ENCODE measurements at places on chromosomes 13 and 19.

GRCh38 chr13:52195401-52195837, 36.0 kb upstream of the NEK3 start:
- DNase-seq = peak; percentile 49

DNA sequence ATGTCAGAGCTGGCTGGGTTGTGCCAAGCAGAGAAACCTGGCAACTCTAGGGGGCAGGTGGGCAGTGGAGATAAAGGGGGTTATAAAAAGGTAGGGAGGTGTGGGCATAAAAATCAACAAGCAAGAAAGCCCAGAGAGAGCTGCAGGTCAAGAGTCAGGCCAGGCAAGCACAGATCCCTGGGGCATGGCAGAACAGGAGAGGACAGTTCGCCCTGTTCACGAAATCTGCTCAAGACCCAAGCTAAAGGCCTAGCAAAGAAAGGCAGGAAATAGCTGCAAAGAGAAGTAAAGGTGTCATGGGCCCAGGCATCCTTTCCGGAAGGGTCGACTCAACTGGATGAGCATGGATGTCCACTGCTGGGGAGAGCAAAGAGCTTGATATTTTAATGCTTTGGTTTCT, 3.4 kb downstream of the MBNL2 start:
- DNase-seq = no peak

DNA sequence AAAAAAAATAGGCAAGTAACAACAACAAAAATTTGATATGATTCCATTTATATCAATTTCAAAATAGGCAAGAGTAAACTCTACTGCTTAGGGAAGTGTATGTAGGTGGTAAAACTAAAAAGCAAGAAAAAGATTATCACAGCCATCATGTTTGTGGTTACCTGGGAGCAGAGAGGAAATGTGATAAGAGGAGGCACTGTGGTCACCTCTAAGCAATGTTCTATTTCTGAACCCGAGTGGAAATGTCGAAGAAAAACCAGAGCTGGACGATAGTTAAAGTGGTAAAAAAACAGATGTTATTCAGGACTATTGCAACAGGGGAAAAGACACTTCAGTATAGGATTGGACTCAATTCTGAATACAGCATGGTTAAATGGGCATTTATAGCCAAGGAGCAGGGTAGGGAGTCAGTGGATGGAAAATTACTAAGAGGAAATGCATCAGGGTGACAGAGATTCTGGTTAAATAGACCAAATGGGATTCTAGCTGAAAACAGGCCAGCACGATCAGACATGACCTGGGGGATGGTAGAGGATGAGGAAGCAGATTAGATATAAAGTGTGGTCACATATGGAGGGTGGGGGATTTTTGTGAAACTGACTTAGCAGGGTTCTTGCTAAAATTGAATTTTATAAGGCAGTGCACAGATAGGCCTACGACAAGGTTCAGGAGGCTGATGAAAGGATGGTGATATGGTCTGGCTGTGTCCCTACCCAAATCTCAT, 6.0 kb upstream of the TEX30 start:
- DNase-seq = peak; percentile 37

- no peak for DNase-seq
Measured at GRCh38 chr13:29688193-29688592, 92.7 kb upstream of the SLC7A1 start.

GRCh38 chr13:110465696-110466095, 95.8 kb downstream of the RAB20 start:
- no peak for DNase-seq

DNA sequence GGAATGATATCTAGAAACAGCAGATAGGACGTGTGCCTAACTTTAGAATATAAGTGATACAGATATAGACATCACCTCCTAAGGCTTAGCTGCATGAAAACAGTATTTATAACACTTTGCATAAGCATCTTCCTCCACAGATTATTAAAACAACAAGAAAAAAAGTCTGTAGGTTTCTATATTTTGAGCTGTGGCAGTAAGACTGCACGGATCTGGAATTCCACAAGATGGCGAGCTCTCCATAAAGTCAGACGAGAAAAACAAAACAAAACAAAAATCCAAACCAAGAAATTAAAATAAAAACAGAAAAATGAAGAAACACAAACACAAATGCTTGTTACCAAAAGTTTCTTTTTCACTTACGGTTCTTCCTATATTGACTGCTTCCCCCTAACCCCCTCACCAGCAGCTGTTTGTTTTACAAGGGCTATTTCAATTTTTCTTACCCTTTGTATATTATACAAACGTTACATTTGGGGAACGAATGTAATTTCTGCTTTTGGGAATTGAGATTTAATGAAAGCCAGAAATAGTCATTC, 285.8 kb downstream of the MYO16 start:
- no peak for DNase-seq

GRCh38 chr19:12000152-12000981, 35.1 kb downstream of the ZNF433 start:
- no peak for DNase-seq

GRCh38 chr19:33492090-33492489, 29.5 kb downstream of the PEPD start:
- no peak for DNase-seq

- DNase-seq = no peak
Measured at GRCh38 chr19:7544626-7545025, 9.1 kb downstream of the PNPLA6 start.

GRCh38 chr19:45038931-45039893, at the start of gene CLASRP:
Gene CLASRP, plus strand, starts transcription at chr19:45039045. Its CDS starts 1,168 bp downstream, at chr19:45040213.
- peak; percentile 87 for DNase-seq

DNA sequence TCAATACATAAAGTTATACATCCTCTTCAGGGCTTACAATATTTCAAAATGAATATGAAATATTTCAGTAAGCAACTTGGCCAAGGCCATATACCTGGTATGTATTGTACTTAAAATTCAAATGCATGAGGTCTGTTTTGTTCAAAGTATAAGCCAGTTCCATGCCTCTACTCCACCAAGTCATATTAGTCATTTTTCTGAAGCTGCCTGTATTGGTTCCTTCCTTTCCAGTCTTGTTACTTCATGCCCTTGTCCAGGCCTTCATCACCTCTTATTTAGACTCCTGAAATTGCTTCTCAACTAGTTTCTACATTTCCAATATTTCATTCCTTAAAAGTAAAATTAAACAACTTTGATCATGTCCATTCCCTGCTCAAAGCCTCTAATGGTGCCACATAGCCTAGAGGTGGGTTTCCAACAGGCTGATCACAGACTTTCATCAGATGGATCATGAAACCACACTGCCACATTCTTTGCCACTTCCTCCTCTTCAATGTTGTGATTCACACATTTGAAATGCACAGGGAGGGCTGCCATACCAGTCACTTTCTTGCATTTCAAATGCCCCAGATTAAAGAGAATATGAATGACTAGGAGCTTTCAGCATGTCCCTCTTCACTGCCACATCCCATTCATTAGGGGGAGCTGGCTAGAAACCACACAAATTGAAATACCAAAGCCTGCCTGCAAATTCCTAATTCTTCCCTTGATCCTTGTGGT, 424.1 kb upstream of the DACH1 start:
- DNase-seq = no peak

GRCh38 chr19:58374200-58374599, 6.6 kb downstream of the ZNF837 start:
- DNase-seq = no peak

DNA sequence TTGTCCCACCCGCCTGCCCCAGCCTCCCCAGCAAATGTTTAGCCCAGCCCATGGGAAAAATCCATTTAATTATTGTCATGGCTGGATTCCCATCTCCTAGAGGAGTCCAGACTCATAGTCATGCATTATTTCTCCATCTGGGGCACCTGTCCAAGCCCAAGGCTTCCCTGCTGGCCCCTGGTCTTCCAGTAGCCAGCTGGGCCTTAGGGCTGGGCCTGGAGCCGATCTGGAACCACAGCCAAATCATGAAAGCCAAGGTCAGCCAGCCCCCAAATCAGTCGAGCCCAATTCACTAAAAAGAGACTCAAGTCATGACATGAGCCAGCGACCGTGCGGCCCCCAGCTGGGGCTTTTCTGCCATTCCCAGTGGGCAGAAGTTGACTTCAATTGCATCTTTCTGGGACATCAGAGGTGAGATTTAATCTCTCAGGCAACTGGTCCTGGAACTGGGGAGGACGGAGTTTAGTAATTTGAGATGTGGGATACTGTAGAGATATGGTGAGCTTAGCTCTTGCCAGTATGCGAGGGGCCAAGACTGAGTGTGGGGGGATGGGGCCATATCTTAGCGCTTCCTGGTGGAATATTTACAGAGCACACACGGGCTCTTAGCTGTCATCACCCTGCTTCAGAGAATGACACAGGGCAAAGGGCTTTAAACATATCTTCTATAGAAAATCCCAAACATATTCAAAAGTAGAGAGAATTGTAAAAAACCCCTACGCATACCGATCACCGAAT, 9.4 kb upstream of the PGLYRP2 start:
- DNase-seq = no peak

GRCh38 chr13:71046360-71047079, 820.5 kb downstream of the DACH1 start:
- DNase-seq = no peak

DNA sequence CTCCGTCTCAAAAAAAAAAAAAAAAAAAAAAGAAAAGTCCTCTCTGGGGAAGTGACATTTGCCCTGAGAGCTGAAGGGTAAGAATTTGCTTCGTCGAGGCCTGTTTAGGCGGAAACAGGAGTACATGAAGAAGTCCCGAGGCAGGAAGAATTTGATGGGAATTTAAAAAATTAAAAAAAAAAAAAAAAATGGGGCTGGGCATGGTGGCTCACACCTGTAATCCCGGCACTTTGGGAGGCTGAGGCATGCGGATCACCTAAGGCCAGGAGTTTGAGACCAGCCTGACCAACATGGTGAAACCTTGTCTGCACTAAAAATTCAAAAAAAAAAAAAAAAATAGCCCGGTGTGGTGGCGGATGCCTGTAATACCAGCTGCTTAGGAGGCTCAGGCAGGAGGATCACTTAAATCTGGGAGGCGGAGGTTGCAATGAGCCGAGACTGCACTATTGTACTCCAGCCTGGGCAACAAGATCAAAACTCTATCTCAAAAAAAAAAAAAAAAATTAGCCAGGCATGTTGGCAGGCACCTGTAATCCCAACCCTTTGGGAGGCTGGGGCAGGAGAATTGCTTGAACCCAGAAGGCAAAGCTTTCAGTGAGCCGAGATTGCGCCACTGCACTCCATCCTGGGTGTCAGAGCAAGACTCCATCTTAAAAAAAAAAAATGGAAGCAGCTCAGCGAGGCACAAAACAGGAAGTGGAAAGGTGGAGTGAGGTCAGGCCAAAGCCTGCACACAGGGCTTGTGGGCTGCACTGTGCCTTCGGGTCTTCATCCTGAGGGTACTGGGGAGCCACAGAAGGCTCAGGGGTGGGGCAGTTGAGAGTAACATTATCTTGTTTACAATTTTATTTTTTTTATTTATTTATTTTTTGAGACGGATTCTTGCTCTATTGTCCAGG, 4.9 kb downstream of the BAX start:
- no peak for DNase-seq

DNA sequence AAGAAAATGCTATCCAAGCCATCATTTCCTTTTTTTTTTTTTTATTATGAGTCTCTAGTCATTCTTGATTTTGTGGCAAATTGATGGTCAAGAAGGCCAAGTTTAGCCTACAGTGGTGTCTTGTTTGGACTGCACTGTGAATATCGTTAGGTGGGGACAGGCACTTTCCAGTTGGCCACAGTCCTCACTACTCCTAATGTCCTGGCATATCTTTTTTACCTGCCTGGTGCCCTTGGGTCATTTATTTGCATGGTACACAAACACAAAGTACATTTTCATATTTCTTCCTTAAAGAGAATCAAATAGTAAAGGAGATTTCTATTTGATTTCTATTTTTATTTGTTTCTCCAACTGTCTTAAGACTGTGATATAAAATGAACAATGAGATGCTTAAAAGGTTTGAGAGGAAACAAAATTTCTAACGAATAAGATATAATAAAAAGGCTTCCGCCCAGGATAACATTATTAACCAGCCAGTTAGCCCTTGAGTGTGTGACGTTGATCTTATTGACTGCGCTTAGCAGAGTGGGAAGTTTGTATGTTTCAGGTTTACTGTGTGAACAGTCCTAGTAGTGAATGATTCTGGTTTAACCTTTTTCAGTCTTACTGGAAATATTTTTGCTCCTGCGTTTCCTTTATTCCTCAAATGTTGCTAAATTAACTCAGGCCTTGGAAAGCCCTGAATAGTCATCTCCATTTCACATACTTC, 312.0 kb downstream of the ATP8A2 start:
- DNase-seq = no peak

GRCh38 chr13:109394311-109394988, 391.9 kb downstream of the IRS2 start:
- no peak for DNase-seq

DNA sequence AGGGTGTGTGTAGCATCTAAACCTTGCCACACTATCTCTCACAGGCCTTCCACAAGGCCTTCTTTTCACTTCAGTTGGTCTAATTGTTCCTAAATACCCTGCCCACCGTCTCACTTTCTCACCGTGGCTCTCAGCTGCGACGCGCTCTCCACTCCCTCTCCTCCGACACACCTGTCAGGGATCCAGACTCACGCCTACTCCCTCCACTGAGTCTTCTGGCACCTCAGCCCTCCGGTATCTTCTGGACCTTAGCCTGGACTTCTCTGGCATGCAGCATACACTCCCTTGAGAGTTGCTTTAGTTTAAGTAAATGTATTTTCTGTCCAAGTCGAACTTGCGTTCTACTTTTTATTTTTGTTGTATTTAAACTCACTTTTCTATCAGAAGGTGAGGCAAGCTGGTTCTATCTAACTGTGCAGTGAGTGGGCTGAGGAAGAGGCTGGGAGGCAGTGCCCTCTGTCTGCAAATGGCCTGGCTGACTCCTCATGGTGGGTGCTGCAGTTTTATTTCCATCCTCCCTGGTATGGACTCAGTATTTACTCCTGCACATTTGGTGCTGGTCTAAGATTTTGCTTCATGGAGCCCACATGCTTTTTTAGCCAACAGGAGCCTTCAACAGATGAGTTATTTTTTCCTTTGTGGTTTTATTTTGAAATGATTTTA, 28.5 kb upstream of the ARGLU1 start:
- DNase-seq = no peak

DNA sequence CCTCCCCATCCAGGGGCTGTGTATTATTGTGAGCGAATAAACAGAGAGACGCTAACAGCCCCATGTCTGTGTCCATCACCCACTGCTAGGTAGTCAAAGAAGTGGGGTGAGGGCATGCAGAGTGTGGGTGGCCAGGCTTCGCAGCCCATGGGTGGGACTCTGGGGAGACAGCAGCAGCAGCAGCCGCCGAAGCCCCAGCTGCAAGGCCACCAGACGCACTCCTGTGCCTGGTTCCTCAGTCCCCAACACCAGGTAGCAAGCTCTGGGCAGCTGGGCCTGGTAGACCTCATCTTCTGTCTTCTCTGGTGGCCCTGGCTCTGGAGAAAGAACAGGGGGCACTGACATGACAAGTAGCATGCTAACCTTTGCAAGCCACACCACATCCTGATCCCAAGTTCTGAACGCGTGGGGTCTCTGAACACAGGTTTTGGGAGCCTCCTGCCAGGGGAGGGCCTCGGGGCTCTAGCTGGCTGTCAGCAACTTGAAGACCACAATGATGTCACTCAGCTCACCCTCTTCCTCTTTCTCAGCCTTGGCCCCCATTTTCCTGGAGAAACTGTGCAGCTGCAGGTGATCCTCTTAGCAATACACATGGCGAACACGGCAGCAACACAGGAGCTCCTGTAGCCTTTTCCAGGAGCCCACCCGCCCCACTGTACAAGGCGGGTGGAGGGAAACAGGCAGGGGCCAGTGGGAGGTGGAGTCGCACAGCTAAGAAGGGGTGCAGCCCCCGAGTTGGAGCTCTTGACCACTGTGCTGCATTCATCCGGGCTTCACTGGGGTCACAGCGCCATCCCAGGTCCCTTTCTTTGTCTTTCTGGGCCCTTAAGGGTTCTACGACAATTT, 5.8 kb downstream of the FUZ start:
- DNase-seq = no peak

All from activated T-helper 1 cell treated with anti-CD3 and anti-CD28 coated beads, Interleukin-12 subunit alpha, Interleukin-12 subunit beta, Interleukin-2, Interleukin-4 antibody, amounts not matched to agents 30 ng/mL and 10 ng/mL and 1 ng/mL, durations not matched to agents 14 hours and 24 hours and 36 hours (primary cell).